Activated naive CD4-positive, alpha-beta T cell (primary cell): ENCODE measurements at places on chromosomes 5 and 9.

DNA sequence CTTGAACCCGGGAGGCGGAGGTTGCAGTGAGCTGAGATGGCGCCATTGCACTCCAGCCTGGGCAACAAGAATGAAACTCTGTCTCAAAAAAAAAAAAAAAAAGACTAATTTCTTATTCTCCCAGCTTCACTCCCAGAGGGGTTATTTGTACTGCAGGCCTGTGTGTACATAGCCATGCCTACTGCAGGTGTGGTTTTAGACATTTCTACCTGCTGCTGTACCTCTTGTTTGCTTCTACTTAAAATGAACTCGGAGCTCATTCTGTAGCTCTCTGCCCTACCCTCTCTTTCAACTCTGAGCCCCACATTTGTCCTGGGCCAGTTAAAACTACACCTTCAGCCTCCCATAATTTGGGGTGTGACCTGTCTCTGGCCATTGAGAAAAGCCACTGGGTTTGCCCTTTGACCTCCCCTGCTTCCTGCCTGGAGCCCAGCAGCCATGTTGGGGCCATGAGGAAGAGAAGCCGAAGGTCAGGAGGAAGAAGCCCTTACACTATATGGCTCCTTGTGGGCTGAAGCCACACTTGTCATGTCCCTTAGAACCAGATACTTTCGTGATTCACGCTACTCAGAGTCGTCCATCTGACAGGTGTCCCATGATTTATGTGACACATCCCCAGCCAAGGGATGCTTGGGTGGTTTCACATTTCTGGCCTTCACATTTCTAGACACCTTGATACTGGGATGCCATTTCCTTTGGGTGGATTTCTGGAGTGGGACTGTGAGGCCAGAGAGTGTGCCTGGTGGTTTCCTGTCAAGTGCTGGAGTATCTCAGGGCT is 9.4 kb upstream of the CARD19 start:
- DNase-seq, result no peak

- no peak for DNase-seq
Observed at GRCh38 chr9:109328978-109329637, 8.2 kb upstream of the EPB41L4B start.

GRCh38 chr9:26326563-26326962 is 566.0 kb downstream of the CAAP1 start:
- DNase-seq, result no peak

DNA sequence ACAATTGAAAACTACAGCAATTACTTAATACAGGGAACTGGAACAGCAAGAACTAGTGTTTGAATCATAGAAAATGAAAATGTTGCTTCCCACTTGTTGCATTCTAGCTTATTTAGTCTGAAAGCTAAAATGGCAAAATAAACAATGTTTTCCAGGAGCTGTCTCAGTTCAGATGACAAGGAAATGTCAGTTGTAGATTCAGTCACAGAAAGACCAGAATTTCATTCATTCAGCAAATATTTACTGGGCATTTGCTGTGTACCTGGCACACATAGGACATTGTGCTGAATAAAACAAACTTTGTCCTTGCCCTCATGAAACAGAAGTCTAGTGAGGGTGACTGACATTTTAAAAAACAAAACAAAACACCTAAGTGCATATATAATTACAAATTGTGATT is 41.5 kb downstream of the GCNT4 start:
- DNase-seq, result no peak

- DNase-seq, result no peak
Observed at GRCh38 chr9:76893395-76893932, 12.4 kb downstream of the PRUNE2 start.

DNA sequence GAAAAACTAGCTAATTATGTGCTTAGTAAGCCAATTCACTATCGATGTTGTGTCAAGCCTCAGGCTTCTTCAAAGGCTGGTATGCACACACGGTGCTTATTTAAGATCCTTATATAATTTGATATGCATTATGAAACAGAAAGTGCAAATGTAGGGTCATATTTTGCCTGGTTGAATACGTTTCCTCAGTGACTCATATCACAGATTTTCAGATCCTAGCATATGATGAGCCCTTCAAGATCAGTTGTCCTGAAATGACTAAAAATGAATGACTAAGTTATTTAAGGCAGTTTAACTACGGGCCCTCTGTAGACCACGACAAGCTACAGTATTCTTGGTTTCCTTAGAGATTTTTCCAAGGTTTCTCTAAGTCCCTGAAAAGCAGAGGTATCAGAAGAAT is 778.3 kb downstream of the PRELID2 start:
- no peak for DNase-seq
